ENCODE measurements at places on chromosomes 5 and 9.

DNA sequence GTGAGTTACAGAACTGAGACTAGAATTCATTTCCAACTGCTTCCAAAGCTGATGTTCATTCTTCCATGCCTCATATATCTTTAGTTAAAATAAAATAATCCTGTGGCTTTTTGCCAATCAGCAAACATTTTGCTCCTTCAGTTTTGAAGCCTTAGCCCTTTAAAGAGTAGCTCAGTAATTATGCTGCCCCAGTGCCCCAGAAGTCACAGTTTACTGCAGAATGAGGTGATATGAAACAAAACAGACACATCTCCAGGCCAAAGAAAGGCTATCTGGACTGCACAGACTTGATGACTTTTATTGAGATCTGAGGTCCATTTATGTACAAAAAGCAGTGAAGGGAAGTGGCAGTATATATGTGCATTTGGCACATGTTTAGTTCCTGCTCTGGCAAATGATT is 285.8 kb upstream of the ZNF462 start:
- DNase-seq: no peak

DNA sequence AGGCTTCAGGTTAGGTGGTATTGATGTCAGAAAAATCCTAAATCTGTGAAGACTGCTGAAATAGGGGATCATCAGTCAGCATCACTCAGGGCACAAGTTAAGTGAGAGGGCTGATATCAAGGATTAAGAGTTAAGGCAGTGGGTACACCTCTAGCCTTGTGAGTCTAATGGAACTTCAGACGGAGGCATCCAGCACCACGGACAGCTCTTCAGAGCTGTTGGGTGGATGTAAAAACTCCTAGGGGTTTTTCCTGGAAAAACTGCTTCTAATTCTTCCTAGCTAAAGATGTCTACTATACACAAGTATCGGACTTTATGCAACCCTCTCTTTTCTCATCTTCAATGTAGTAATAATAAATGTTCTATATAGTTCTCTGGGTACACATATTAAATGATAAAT is 165.9 kb downstream of the SH3GL2 start:
- DNase-seq: no peak

GRCh38 chr5:96476654-96477053 is 43.6 kb upstream of the PCSK1 start:
- no peak for DNase-seq

GRCh38 chr5:87361031-87361445 is 51.7 kb downstream of the CCNH start:
- DNase-seq: no peak

GRCh38 chr5:172683645-172684471 is 42.8 kb downstream of the NEURL1B start:
- DNase-seq: no peak

DNA sequence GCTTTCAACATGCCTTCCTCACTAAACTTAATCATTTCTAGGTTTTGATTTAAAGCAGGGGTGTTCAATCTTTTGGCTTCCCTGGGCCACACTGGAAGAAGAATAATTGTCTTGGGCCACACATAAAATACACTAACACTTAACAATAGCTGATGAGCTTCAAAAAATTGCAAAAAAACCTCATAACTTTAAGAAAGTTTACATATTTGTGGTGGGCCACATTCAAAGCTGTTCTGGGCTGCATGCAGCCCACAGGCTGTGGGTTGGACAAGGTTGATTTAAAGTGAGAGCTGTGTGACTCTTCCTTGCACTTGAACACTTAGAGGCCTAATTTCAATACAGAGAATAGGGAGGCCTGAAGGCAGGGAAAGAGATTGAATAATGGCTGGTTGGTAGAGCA is 598.3 kb downstream of the EFNA5 start:
- DNase-seq: no peak

GRCh38 chr9:114668146-114668545 is 10.5 kb upstream of the TEX53 start:
- no peak for DNase-seq

GRCh38 chr5:172798422-172799215 is 27.6 kb upstream of the DUSP1 start:
- no peak for DNase-seq

GRCh38 chr5:158389786-158390185 is 530.8 kb upstream of the CLINT1 start:
- no peak for DNase-seq

Data from NCI-H774 (cell line).